ENCODE measurements at places on chromosomes 6 and 20. TPM values are rescaled to one million over a fixed set of nuclear protein-coding genes. Genes with fewer than 3 reads are reported as not detected.

ABHD16B gene
- not detected for total RNA-seq

ZC2HC1B gene
- total RNA-seq: not detected

LY86 gene
- 5.2 TPM for total RNA-seq

APCDD1L gene
- total RNA-seq: 0.89 TPM

RIMS1 gene
- 1.3 TPM for total RNA-seq

CALHM4 gene
- not detected for total RNA-seq

TREML2 gene
- 0.12 TPM for total RNA-seq

- peak within 1 kb of the TSS; percentile 100 for H3K27ac ChIP-seq
- no peaks in the 10 kb centered on the region for H3K27me3 ChIP-seq
- no peaks in the 10 kb centered on the region for H3K4me1 ChIP-seq
- peaks cover 37% of the 10 kb centered on the region for H3K36me3 ChIP-seq
- DNase-seq: no peak
Measured at GRCh38 chr6:33410711-33411631, at the start of gene PHF1. TSS of gene PHF1 (plus strand) at chr6:33411014. CDS start at chr6:33412264, 1,250 bp downstream.

- H3K4me3 ChIP-seq: no peak within 1 kb of the TSS
- H3K27ac ChIP-seq: no peak within 1 kb of the TSS
- no peak for DNase-seq
- H3K27me3 ChIP-seq: no peaks in the 10 kb centered on the region
- no peaks in the 10 kb centered on the region for H3K36me3 ChIP-seq
Measured at GRCh38 chr6:42173101-42173500, at the start of gene GUCA1A. TSS of gene GUCA1A (plus strand) at chr6:42173364. CDS start at chr6:42173614, 250 bp downstream.

GRCh38 chr6:128432394-128432793, 88.0 kb downstream of the PTPRK start:
- no peaks in the 10 kb centered on the region for H3K27me3 ChIP-seq
- DNase-seq: no peak
- no peak overlapping the region for H3K27ac ChIP-seq
- no peak overlapping the region for H3K4me3 ChIP-seq

GRCh38 chr20:22963581-22963980, 71.5 kb upstream of the SSTR4 start:
- H3K36me3 ChIP-seq: no peaks in the 10 kb centered on the region
- H3K27me3 ChIP-seq: no peaks in the 10 kb centered on the region
- H3K27ac ChIP-seq: no peak overlapping the region
- no peak for DNase-seq

DNA sequence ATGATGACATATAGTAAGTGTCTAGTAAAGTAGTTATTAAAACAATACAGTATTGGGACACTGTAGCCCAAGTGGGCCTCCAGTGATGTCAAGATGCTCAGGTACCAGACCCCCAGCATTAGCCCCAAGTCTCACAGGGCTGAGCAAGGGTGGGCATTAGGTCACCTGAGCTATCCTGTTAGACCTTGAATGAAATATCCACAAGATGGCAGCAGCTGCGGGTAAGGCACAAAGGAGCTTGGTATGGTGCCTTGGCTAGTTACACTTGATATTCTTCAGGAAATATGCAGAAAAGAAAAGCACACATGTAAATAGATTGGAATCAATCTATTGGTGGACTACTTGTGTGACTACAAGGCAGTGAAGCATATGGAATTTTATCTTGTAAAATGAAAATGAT, 701.8 kb upstream of the ADGRB3 start:
- H3K27ac ChIP-seq: no peak overlapping the region
- no peaks in the 10 kb centered on the region for H3K27me3 ChIP-seq
- no peak for DNase-seq
- H3K36me3 ChIP-seq: no peaks in the 10 kb centered on the region

- no peak for DNase-seq
- H3K27ac ChIP-seq: peak overlapping the region; percentile 8
- H3K4me3 ChIP-seq: no peak overlapping the region
- H3K27me3 ChIP-seq: no peaks in the 10 kb centered on the region
- H3K4me1 ChIP-seq: no peaks in the 10 kb centered on the region
Measured at GRCh38 chr6:148401571-148401970, 58.9 kb downstream of the SASH1 start.

GRCh38 chr6:73802366-73802765, 106.4 kb downstream of the CD109 start:
- H3K4me1 ChIP-seq: no peaks in the 10 kb centered on the region
- no peaks in the 10 kb centered on the region for H3K27me3 ChIP-seq
- DNase-seq: no peak

DNA sequence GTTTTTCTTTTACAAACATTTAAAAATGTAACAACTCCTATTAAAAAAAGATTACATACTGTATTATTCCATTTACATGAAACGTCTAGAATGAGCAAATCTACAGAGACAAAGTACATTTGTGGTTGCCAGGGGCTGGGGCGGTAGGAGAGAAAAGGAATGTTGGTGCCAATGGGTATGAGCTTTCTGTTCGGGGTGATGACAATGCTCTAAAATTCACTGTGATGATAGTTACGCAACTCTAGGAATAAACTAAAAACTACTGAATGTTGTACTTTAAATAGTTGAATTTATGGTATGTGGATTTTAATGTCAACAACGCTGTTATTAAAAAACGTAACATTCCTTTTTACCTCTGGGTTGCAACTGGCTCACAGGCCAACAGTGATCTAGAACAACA, 211.1 kb downstream of the GMDS start:
- no peaks in the 10 kb centered on the region for H3K27me3 ChIP-seq
- DNase-seq: no peak
- no peak overlapping the region for H3K27ac ChIP-seq

GRCh38 chr20:5662769-5663168, 87.4 kb upstream of the SHLD1 start:
- no peaks in the 10 kb centered on the region for H3K27me3 ChIP-seq
- no peaks in the 10 kb centered on the region for H3K4me1 ChIP-seq
- H3K36me3 ChIP-seq: no peaks in the 10 kb centered on the region
- no peak overlapping the region for H3K4me3 ChIP-seq
- H3K27ac ChIP-seq: no peak overlapping the region
- DNase-seq: no peak

- no peak overlapping the region for H3K27ac ChIP-seq
- DNase-seq: no peak
- H3K27me3 ChIP-seq: no peaks in the 10 kb centered on the region
Measured at GRCh38 chr6:128276311-128276710, 244.1 kb downstream of the PTPRK start.

GRCh38 chr6:67863346-67863745, 771.7 kb upstream of the ADGRB3 start:
- no peak overlapping the region for H3K4me3 ChIP-seq
- DNase-seq: no peak
- H3K27ac ChIP-seq: no peak overlapping the region
- H3K4me1 ChIP-seq: no peaks in the 10 kb centered on the region
- no peaks in the 10 kb centered on the region for H3K36me3 ChIP-seq

DNA sequence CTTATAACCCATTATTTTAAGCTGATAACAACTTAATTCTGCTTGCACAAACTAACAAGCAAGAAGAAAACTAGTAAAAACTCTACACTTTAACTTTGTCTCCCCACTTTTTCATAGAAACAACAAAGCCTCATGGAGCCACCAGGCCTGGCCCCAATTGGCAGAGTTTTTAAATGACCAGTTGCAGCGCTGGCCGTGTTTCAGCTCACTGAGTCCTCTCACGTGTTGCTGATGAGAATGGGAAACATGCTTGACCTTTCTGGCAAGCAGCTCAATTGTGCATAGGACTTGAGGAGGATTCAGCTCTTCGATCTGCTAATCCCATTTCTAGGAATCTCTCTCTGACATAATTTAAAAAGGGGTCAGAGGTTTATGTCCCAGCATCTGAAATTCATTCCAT, 24.5 kb upstream of the GRM4 start:
- no peaks in the 10 kb centered on the region for H3K27me3 ChIP-seq
- H3K36me3 ChIP-seq: no peaks in the 10 kb centered on the region
- no peak for DNase-seq

DNA sequence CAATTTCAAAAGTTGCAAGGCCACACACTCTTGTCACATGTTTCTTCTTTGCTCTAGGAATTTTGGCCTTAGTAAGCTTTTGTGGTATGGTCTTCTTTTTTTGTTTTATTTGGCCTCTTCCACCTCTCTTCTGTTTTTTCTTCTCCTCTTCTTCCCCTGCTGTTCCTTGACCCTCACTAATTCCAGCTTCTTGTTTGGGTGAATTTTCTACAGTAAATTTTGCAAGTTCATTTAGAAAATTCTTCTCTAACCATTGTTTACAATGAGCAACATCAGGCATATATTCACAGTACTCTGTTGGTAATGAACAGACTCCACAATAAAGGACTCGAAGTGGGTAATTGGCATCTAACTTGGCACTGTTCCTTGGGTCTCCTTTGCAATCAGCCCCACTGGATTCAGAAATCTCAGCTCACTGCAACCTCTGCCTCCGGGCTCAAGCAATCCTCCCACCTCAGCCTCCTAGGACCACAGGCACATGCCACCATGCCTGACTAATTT, 5.0 kb downstream of the ASIP start:
- no peak for DNase-seq
- no peaks in the 10 kb centered on the region for H3K4me1 ChIP-seq
- no peak overlapping the region for H3K27ac ChIP-seq
- H3K36me3 ChIP-seq: no peaks in the 10 kb centered on the region

DNA sequence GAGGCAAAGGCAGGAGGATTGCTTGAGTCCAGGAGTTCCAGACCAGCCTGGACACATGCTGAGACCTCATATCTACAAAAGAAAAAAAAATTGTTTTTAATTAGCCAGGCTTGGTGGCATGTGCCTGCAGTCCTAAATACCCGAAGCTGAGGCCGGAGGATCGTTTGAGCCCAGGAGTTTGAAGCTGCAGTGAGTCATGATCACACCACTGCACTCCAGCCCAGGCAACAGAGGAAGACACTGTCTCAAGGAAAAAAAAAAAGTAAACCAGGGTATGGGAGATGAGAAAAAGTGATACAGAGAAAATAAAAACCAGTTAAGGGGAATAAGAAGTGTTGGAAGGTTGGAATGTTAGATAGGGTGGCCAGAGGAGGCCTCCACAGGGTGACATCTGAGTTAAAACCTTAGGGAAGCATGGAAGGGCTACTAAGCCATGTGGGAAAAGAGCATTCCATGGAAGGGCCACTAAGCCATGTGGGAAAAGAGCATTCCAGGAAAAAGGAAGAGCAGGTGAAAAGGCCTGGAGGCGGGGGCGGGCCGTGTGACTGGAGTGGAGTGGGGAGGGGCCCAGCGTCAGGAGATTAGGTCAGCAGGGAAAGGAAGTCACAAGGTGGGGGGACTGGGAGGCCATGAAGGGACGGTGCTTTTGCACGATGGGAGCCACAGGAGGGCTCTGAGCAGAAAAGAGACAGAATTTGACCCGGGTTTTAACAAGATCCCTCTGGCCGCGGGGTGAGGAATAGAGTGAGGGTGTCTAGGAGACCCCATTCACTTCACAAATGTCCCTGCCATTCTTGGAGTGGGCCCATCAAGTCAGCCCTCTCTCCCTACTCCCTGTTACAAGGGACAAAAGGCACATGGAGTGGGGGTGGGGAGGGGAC, 18.3 kb downstream of the CPNE5 start:
- H3K27me3 ChIP-seq: no peaks in the 10 kb centered on the region
- H3K4me1 ChIP-seq: no peaks in the 10 kb centered on the region
- no peaks in the 10 kb centered on the region for H3K36me3 ChIP-seq
- no peak for DNase-seq

DNA sequence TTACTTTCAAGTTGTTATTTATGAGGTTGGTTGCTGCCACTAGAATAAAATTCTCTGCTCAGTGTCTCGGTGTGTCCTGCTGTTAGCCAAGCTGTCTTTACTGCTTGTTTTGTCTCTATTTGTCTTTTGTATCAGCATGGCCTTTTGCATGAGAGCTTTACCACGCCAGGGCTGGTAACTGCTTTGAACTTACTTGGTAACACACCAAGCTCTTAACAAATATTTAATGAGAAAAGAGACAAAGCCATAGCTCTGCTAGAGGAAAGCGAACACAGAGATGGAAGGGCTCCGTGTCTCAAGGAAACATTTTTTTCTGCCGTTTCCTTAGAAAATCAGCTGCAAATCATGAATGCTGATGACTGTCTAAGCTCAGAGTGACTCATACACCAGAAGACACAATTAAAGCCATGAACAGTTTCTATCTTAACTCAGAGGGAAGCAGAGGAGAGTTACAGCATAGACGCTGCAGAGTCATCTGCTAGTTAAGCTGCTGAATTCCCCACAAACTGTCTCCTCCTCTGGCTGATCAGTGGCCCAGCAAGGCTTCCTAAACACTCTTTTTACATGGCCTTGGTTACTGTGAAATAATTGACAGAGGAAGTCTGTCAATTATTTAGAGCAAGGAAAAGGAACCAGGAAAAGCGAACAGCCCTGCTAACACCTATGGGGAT, 44.8 kb downstream of the AGPAT4 start:
- no peak for DNase-seq
- H3K36me3 ChIP-seq: no peaks in the 10 kb centered on the region
- H3K27me3 ChIP-seq: no peaks in the 10 kb centered on the region

DNA sequence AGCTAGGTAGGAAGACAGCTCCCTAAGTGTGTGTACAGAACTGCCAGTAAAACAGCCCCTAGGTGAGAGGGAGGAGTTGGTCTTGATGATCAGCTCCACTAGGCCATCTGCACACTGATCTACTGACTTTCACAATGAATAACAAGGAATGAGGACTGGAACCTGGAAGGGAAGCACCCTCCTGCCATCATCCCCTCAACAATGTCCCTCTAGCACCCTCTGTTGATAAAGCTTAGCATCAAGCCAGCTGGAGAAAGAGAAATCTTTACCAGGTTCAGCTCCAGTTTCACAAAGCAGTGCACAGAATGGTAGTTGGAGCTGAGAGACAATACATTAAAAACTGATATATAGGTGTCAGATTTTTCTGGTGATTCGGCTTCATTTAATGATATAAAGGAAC, 57.2 kb upstream of the IRAK1BP1 start:
- H3K4me1 ChIP-seq: no peaks in the 10 kb centered on the region
- no peak for DNase-seq
- H3K27ac ChIP-seq: no peak overlapping the region
- H3K36me3 ChIP-seq: no peaks in the 10 kb centered on the region

GRCh38 chr6:41257369-41258195, 28.9 kb downstream of the TREM1 start:
- H3K4me3 ChIP-seq: no peak overlapping the region
- no peaks in the 10 kb centered on the region for H3K36me3 ChIP-seq
- no peaks in the 10 kb centered on the region for H3K27me3 ChIP-seq
- no peak overlapping the region for H3K27ac ChIP-seq

DNA sequence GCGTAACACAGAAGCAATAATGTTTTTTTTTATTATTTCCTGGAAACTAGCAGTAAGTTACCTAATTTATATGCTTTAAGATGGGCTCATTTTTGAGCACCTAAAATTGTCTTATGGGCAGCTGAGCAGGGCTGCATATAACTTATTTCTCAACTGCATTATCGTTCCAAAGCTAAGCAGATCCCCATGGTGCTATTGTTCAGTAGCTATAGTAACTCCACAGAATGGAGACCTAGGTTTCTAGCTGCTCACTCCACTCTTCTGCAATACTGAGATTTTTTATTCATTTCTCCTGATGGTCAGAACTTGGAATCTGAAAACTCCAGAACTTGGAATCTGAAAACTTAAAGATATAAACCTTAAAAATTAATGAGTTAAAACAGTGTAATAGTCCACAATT, 18.7 kb downstream of the CRISP1 start:
- H3K27me3 ChIP-seq: no peaks in the 10 kb centered on the region
- DNase-seq: no peak
- H3K4me3 ChIP-seq: no peak overlapping the region
- H3K27ac ChIP-seq: no peak overlapping the region
